Effector memory CD8-positive, alpha-beta T cell (primary cell): ENCODE measurements at places on chromosomes 6 and 20.
A peak's percentile ranks its signal among the peaks of the same experiment; 100 is the strongest.

DNA sequence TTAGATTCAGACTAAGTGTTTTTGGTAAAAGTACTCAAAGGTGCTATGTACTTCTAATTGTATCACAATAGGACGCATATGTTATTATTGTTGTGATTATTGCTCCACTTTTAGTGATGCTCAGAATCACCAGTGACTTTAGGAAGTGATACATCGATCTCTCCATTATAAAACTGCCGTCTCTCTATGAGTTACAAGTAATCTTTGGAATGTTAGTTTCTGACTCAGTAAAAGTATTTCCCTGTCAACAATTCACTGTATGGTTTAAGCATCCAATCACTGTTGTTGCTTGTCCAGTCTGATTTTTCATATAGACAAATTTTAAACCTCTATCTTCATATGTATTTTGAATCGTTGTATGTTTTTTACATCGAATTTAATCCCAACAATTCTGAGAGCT, 9.4 kb downstream of the DCBLD1 start:
- no peaks in the 10 kb centered on the region for H3K27me3 ChIP-seq
- H3K36me3 ChIP-seq, result no peaks in the 10 kb centered on the region
- no peak overlapping the region for H3K27ac ChIP-seq
- no peak overlapping the region for H3K4me3 ChIP-seq

GRCh38 chr20:57465943-57466342, 59.0 kb downstream of the CTCFL start:
- peaks cover 5% of the 10 kb centered on the region for H3K36me3 ChIP-seq
- DNase-seq, result no peak
- H3K4me3 ChIP-seq, result no peak overlapping the region

DNA sequence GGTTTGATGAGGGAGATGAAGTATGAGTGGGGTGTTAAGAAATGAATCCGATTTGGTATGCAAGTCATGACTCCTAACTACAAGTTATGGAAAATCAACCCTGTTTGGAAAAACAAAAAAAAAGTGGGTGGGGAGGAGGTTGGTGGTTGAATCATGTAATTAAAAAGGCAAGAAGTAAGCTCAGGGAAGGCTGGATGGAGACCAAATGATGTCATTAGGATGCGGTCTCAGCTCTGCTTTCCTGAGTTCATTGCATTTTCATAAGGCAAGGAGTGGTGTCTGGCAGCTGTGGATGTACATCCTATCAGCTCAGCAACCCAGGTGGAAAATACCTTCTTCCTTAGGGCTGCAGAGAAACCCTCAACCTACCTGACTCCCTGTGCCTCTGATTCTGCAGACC, 60.4 kb upstream of the AKAP12 start:
- no peak overlapping the region for H3K27ac ChIP-seq
- no peak overlapping the region for H3K4me3 ChIP-seq
- H3K27me3 ChIP-seq, result peaks cover 47% of the 10 kb centered on the region

GRCh38 chr20:62733526-62733842, 24.8 kb downstream of the NTSR1 start:
- no peaks in the 10 kb centered on the region for H3K36me3 ChIP-seq
- no peak for DNase-seq
- no peak overlapping the region for H3K27ac ChIP-seq
- no peak overlapping the region for H3K4me3 ChIP-seq

DNA sequence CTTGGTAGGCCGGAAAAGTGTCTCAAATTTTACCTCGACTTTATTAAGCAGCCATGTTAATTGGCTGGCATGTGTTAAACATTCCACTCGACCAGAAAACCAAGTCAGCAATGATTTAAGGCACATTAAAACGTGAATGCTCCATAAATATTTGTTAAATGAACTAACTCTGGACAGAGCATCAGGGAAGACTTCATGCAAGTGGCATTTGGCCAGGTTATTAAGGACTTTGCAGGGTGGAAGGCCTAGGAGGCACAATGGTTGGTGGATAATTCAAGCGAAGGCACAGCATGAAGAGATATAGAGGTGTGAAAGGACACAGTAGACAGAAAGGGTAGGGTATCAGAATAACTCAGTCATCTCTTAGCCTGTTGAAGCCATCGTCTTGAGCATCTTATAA, 23.0 kb downstream of the ELOVL5 start:
- H3K27me3 ChIP-seq, result no peaks in the 10 kb centered on the region
- H3K4me3 ChIP-seq, result peak overlapping the region; percentile 38
- peak overlapping the region; percentile 45 for H3K27ac ChIP-seq
- peaks cover 63% of the 10 kb centered on the region for H3K36me3 ChIP-seq

DNA sequence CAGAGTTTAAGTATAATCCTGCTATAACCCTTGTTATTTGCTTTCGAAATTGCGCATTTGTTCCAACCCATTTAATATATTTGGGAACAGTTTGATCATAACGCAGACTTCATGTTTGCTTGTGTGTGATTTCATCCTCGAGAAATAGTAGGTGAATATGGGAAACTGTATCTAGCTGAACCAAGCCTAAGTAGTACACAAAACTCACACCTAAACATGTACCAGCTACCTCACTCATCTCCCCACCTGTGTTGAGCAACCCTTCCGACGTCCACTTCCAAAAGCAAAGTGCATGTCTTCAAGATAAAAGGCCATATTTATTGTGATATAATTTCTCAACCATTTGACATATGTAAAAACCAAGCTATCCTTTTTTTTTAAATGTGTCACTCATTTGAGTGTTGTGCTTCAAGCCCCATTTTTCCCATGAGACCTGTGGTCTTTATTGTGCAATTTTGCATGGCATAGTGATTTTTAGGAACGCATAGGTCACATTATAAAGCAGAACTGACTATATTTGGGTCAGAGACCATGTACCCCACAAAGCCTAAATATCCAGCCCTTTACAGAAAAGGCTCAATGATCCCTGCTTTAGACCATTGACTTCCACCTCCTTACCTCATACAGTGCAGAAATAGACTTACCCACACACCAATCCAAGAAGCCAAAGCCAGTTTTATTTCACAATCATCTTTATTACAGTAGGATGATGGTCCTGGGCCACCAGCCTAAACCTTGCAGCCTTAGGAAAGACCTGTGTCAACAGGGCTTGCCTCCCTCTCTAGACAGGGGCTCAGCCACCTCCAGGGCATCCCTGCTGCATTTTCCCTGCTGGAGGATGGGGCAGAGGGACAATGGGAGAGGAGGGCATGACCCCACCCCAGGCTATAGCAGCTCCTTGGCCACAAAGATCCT, 7.1 kb downstream of the CCND3 start:
- H3K4me1 ChIP-seq, result peaks cover 68% of the 10 kb centered on the region
- peak overlapping the region; percentile 49 for H3K27ac ChIP-seq
- H3K4me3 ChIP-seq, result peak overlapping the region; percentile 97

- H3K4me3 ChIP-seq, result peak overlapping the region; percentile 94
- H3K27me3 ChIP-seq, result no peaks in the 10 kb centered on the region
- peaks cover 35% of the 10 kb centered on the region for H3K4me1 ChIP-seq
- H3K27ac ChIP-seq, result peak overlapping the region; percentile 98
- no peak for DNase-seq
- H3K36me3 ChIP-seq, result peaks cover 3% of the 10 kb centered on the region
These were observed 144.9 kb downstream of the LPA start for GRCh38 chr6:160519133-160519532.

DNA sequence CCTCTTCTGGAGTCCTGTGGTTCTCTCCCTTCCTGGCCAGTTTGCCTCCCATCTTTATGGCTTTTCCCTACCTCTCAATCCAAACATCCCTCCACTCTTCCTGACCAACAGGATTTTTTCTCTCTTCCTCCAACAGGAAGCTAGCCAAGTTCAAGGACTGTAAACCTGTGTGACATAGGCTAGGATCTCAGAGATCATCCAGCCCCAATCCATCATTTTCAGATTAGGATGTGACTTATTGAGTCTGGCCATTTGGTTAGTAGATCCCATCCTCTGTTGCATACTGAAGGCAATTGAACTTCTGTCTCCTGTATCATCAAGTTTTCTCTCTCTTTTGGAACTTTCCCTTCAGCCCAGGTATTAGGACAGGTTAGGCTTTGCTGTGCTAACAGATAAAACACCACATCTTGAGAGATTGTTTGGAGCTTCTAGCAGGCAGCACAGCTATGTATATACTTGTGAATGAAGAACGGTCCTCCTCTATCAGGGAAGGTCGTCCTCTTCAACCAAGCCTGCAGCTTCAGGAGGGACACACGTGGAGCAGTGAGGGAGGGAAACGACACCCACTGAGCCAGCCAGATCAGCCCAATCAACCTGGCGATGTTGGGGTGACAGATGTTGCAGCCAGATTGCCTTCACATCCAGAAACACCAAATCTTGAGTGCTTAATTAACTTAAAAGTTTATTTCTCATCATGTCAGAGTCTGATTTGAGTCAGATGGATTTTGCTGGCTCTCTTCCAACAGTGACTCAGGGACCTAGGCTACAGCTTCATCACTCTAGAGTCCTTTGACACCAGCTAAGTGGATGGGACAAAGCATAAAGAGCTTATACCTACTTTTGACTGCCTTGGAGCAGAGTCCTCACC, 106.8 kb downstream of the GJA10 start:
- no peak for DNase-seq
- no peak overlapping the region for H3K27ac ChIP-seq
- H3K4me3 ChIP-seq, result no peak overlapping the region
- peaks cover 4% of the 10 kb centered on the region for H3K4me1 ChIP-seq
- H3K36me3 ChIP-seq, result peaks cover 10% of the 10 kb centered on the region
- H3K27me3 ChIP-seq, result no peaks in the 10 kb centered on the region

- H3K27ac ChIP-seq, result no peak overlapping the region
- no peaks in the 10 kb centered on the region for H3K36me3 ChIP-seq
- peaks cover 2% of the 10 kb centered on the region for H3K4me1 ChIP-seq
- DNase-seq, result no peak
- peaks cover 29% of the 10 kb centered on the region for H3K27me3 ChIP-seq
These were observed 38.2 kb downstream of the MDFI start for GRCh38 chr6:41676431-41676830.

DNA sequence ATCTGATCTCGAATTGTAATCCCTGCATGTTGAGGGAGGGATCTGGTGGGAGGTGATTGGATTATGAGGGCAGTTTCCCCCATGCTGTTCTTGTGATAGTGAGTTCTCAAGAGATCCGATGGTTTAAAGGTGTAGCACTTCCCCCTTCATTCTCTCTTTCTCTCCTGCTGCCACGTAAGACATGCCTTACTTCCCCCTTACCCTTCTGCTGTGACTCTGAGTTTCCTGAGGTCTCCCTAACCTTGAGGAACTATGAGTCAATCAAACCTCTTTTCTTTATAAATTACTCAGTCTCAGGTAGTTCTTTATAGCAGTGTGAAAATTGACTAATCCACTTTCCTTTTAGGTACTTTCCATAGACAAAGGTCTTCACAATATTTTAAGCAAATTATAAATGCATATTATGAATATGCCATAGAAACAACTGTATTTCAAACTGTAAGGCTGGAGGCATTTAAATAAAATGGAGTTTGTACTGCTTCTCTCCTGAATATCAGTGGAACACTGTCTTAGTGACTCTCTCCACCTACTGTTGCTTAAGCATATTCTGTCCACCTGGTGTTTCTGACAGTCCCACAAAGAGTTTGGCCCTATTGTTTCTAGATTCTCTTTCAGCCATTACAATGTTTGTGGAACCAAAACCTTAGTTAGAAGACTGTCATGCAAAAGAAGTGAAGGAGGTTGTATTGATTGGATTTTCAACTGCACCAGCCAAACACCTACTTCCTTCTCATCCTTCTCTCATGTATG, 24.3 kb upstream of the IL17A start:
- no peaks in the 10 kb centered on the region for H3K36me3 ChIP-seq
- no peak overlapping the region for H3K27ac ChIP-seq
- H3K4me1 ChIP-seq, result no peaks in the 10 kb centered on the region

GRCh38 chr6:149221774-149222070, 95.8 kb upstream of the TAB2 start:
- DNase-seq, result no peak
- no peaks in the 10 kb centered on the region for H3K27me3 ChIP-seq
- H3K27ac ChIP-seq, result no peak overlapping the region
- H3K4me1 ChIP-seq, result no peaks in the 10 kb centered on the region
- H3K4me3 ChIP-seq, result no peak overlapping the region

DNA sequence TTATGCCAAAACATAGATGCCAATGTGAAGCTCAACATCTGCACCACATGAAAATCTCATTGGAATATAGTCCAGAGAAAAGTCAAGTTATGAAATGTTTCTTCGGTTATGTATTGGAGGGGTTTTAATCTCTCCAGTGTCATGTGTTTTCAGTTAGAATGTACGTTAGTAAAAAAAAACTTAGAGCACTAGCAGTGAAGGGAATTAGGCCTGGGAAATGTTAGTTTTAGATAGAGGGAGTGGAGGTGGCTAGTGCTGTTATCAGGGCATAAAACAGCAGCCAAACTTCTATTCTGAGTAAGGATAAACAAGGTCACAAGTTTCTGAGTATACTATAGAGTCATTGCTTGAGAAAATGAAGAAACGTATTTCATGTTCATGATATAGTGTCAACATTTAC, 42.9 kb downstream of the HDGFL1 start:
- no peak overlapping the region for H3K27ac ChIP-seq
- no peaks in the 10 kb centered on the region for H3K36me3 ChIP-seq
- no peak overlapping the region for H3K4me3 ChIP-seq
- no peaks in the 10 kb centered on the region for H3K4me1 ChIP-seq

DNA sequence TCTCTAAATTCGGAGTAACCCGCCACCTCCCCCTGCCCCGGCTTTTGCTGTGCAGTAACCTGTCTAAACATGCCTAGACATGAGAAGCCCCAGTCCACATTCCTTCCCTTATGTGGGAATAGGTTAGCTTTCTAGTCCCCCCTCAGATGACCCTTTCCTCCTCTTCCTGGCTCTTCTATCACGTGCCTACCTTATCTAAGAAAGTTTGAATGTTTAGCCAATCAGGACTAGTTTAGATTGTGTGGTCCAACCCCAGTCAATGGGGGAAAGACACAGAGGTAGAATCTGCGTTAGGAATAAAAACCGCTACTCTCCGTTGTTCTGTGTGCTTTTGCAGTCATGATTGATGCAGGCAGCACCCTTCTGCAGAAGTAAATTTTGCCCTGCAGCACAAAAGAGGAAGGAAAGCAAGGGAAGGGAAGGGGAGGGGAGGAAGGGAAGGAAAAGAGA, 69.0 kb upstream of the CD93 start:
- H3K4me1 ChIP-seq, result peaks cover 2% of the 10 kb centered on the region
- no peak for DNase-seq
- no peak overlapping the region for H3K4me3 ChIP-seq
- H3K27ac ChIP-seq, result no peak overlapping the region
- peaks cover 6% of the 10 kb centered on the region for H3K27me3 ChIP-seq
- no peaks in the 10 kb centered on the region for H3K36me3 ChIP-seq

GRCh38 chr6:35363293-35363750, 21.0 kb downstream of the PPARD start:
- H3K4me3 ChIP-seq, result no peak overlapping the region
- H3K27ac ChIP-seq, result no peak overlapping the region
- H3K27me3 ChIP-seq, result no peaks in the 10 kb centered on the region
- H3K4me1 ChIP-seq, result peaks cover 34% of the 10 kb centered on the region
- peaks cover 8% of the 10 kb centered on the region for H3K36me3 ChIP-seq

DNA sequence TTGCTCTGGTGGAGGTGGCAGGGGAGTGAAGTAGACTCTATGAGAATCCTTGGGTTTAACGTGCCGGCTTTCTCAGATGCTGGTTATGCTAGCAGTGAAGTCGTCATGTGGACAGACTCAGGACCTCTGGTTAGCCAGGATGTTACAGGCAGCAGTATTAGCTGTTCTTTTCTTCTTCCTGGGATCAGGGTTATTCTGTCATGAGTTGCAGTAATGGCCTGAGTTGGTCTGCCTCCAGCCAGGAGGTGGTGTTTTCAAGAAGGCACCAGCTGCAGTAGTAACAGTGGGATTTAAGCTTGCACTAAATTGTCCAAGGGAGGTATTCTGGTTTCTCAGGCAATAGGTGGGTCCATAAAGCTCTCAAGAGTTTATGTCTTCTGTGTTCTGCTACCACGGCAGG, 56.7 kb downstream of the HDDC2 start:
- peaks cover 37% of the 10 kb centered on the region for H3K27me3 ChIP-seq
- no peaks in the 10 kb centered on the region for H3K4me1 ChIP-seq
- DNase-seq, result no peak
- H3K4me3 ChIP-seq, result no peak overlapping the region
- no peak overlapping the region for H3K27ac ChIP-seq
